ENCODE measurements at places on chromosomes 3 and 15.
A peak's percentile ranks its signal among the peaks of the same experiment; 100 is the strongest.

GRCh38 chr3:195129644-195130492 lies 141.1 kb downstream of the XXYLT1 start:
- DNase-seq = peak; percentile 39

GRCh38 chr15:76809412-76810103 lies 95.6 kb downstream of the SCAPER start:
- no peak for DNase-seq

GRCh38 chr3:139559541-139559940 lies 20.0 kb upstream of the RBP1 start:
- DNase-seq = no peak

GRCh38 chr15:60865507-60865906 lies 363.6 kb downstream of the RORA start:
- no peak for DNase-seq

GRCh38 chr3:31536497-31536896 lies 3.8 kb downstream of the STT3B start:
- no peak for DNase-seq

GRCh38 chr3:153210660-153211059 lies 48.6 kb downstream of the RAP2B start:
- no peak for DNase-seq

DNA sequence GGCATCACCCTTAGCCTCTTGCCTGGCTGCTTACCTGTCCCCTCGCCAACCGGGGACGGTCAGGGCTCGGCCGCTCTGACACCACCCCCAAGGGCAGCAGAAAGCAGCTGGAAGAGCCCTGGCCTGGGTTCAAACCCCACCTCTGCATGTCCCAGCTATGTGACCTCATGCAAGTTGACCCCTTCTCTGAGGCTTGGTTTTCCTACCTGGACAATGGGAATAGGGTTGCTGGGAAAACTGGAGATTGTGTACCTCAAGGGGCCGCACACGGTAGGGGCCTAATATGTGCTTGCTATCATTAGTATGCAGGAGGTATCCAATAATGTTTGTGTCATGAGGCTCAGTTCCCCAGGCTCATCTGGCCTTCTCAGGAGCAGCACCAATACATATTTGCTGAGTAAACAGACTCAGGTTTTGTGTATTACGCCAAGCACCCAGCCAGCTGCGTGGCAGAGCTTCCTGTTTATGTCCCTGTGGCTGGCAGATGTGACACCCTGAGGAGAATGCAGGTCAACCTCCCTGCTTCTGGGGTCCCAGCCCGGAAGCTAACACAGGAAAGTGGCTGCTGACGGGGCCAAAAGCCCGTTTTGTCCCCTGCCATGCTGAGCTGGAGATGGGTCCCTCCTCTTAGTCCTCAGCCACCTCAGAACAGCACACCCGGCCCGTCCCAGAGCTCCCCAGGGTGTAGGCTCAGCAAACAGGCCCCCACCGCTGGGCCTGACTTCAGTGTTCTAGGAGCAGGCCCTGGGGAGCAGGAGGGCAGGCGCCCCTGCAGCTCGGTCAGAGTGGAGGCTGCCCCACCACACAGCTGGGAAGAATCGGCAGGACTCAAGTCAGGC lies 29.7 kb downstream of the PLXND1 start:
- peak; percentile 83 for DNase-seq

GRCh38 chr15:56786966-56787365 lies 53.7 kb upstream of the ZNF280D start:
- DNase-seq = no peak

DNA sequence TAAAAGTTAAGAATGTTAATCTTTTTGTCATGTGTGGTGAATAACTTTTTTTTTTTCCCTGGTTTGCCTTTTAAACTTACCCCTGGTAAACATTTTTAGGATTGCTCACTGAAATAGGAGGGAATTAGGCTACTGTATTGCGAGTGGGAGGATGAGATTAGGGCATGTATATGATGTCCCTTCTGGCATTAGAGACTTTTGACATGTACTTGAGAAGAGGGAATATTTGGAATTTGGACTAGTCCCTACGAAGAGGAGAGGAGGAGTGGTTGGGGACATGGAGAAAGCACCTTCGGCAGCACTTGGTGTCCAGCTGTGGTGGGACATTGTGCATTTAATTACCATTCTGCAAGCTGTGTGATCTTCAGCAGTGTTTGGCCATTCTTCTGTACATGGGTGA lies 25.0 kb downstream of the PDE8A start:
- no peak for DNase-seq

GRCh38 chr15:74376825-74377581 lies 9.6 kb upstream of the CYP11A1 start:
- DNase-seq = no peak

DNA sequence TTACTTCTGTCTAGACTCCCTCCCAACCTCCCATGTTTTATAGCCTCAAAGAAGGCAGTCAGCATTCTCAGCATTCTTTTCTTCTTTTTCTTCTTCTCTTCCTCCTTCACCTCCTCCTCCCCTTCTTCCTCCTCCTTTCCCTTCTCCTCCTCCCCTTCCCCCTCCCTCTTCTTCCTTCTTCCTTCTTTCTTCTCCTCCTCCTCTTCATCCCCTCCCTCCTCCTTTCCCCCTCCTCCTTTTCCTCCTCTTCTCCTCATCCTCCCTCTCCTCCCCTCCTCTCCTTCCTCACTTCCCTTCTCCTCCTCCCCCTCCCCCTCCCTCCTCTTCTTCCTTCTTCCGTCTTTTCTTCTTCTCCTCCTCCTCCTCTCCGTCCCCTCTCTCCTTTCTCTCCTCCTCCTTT lies 3.6 kb upstream of the LPCAT4 start:
- no peak for DNase-seq

GRCh38 chr15:45428491-45428890 lies 50.1 kb upstream of the GATM start:
- DNase-seq = no peak

DNA sequence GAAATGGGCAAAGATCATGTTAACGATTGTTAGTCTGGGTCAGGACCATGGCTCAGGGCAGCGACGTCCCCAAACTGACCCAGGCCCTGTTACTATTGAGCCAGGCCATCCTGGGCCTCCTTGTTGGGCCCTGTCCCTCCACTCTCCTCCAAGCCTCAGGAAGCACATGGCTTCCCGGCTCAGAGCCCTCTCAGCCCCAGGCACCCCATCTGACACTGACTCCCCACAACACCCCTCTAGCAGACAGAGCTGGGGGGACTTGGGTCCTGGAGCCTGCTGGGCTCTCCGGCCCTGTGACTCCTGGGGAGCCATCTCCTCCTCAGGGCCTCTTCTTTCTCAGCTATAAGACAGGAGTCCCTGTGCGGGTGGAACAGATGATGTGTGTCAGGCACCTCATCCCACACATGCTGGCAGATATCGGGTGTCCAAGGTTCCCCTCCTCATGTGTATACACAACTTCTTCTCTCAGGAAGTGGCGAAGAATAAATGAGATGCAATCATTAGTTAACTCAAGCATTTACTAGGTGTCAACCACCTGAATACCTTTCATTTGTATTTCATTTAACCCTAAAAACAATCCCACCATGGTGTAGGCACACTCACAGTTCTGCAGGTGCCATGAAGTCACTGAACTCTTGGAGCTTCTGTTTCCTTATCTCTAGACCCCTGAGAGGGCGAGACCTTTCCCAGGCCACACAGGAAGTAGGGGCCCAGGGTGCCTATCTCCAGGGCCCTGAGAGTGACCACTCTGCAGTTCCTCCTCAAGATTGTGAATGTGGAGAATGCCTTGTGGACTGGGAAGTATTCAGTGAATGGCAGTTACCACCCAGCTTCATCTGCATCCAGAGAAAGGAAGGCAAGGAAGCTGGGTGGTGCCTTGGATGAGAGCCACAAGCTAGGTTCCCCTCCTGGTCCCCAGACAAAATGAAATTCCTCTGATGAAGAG lies 282.5 kb upstream of the TLE3 start:
- DNase-seq = no peak

DNA sequence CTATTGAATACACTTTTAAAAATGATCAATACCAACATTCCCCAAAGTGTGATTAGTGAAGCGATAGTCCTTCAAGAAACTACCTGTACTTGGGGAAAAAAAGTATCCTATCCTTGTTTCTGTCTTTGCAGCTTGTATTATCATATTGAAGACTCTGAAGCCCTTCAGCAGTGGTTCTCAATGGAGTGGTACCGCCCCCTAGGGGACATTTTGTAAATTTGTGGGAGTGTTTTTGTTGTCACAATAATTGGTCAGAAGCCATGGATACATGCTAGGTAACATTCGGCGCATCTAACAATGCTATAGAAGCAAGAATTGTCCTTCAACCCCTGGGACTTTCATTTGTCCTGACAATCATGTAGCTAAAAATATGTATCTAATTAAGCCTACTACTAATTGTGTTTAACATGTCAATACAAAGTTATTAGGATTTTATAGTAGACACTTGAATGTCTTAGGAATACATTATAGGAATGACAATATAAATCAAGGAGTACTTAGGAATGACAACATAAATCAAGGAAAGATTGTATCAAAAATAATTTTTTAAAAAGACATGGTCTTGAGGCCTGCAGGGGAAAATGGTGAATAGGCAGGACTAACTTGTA lies 53.7 kb downstream of the NMD3 start:
- peak; percentile 55 for DNase-seq
